ENCODE measurements at places on chromosomes 11 and 22.

DNA sequence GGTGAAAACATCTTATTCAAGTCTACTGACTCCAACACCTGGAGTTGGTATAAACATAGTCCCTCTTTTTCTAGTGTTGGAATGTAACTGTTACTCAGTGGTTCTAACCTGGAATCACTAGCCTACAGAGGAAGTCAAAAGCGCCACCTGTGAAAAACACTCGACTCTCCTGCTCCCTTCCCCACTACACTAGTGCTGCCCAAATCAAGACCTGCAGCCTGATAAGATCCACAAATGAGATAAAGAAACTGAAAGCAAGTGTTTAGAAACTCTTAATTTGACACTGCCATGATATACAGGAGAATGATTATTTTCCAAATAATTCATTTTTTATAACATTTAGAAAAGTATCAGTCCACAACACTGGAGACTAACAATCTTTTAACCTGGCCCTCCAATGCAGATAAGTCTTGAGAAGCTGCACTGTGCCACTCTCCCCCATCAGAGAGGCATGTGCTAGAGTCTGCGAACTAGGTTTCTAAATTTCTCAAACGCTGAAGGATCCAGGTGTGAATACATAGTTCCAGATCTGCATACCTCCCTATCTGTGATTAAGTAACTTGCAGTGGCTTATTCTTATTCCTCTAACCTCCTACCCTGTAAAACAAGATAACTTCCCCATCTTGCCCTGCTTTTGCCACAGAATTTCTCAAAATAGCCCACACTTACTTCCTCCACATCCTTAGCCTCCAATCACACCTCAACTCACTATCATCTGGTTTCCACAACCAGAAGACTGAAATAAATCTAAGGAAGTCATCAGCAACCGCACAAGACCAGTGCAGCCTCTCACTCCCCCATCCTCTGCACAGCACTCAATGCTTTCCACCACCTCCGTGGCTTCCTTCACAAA lies 88.1 kb downstream of the RRAS2 start:
- DNase-seq, result no peak

DNA sequence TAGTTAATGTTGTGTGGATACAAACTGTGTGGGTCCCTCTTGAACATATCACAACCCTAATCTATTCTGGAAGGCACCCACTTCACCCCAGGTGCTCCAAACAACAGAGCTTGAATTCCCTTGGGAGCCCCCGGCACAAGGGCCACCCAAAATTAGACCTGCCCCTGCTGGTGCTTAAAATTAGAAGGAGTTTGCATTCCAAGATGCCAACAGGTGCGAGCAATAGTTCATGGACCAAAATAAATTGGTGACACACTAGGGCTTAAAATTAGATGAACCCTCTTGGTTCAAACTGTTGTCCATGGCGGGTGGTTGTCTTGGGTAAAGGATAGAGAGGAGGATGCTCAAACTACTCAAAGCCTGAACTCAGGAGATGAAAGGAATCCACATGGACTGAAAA lies 291.5 kb downstream of the MN1 start:
- DNase-seq, result no peak

DNA sequence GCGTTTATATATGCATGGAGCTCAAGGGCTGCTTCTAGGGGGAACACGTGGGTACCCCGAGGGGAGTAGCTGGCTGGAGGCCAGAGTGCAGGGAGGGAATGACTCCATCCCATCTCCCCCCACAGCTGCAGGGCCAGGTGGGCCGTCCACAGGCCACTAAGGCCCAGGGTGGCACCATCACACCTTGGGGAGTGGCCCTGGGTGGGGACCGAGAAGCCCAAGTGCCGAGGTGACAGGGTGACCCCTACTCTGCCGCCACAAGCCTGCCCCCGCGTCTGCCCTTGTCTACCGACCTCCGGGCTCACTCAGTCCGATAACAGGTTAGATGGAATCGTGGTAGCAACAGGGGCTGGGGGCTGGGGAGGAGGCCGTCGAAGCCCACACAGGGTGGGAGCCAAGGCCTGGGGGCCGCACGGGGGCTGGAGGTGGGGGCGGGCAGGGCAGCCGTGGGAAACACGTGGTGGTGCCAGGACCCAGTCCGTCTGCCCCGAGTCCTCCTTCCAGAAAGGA lies 125.7 kb downstream of the KCNQ1OT1 start:
- DNase-seq, result no peak

GRCh38 chr11:128361451-128362020 lies 225.8 kb downstream of the ETS1 start:
- no peak for DNase-seq

DNA sequence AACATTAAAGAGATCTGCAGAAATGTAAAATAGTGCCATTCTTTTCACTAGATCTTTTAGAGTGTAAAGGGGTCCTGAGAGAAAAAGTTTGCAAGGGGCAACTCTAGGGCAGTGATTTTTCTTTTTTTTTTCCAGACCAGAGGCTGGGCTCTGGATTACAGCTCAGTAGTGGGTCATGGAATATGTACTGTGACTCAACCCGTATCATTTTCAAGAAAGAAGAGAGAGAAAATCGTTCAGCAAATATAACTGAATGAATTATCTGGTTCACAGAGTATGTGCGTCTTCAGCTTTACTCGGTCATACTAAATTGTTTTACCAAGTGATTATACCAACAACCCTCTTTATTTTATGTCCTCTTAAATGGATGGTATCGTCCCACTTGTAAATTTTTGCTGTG lies 3.8 kb downstream of the CEP57 start:
- DNase-seq, result no peak

DNA sequence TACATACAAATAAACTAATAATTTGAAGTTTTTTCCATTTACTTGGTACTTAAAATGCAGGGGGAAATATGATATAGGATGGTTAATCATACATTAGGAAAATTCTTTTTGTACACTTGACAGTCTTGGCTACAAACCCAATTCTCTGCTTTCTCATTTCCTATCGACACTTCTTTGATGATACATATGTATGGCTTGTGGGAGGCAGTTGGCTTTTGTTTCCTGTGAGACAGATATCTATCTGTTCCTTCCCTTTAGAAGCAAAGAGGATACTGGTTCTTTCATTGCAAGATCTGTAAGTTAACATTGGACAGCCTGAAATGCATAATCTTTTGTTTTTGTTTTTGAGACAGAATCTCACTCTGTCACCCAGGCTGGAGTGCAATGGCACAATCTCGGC lies 47.9 kb upstream of the ADORA2A start:
- DNase-seq, result no peak

- no peak for DNase-seq
Observed at GRCh38 chr11:15673408-15673831, 558.7 kb downstream of the INSC start.

DNA sequence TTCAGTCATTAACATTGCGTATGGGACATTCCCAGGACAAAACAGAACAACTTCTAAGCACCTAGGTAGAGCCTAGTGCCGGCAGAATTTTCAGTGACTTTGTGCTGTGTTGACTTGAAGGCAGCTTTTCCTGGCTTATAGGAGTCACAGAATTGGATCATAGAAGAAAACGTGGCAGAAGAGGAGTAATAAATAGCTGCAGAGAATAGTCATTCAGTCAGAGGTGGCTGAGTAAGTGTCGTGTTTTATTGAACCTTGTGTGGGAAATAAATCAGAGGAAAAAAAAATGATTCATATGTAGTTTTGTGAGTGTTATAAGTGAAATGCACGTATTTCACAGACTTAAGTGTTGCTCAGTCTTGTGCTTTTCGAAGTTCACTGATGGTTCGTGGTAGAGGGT lies 2.1 kb downstream of the BARX2 start:
- DNase-seq, result no peak

DNA sequence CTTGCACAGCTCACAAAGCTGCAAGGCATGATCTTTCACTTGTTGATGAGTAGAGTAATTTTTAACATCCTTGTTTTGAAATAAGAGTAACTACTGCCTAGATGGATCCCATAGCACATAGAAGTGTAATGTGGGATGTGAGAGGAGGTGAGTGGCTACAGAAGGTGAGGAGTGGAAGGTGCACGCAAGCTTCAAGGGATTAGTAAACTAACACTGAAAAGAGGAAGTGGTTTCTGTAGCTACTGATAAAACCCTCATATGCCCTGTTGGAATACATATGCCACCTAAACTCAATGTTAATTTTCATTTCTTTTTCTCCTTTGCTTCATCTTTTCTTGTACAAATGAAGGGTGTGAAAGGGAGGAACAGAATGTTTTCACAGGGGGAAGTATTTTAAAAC lies 22.0 kb upstream of the CTSC start:
- no peak for DNase-seq

DNA sequence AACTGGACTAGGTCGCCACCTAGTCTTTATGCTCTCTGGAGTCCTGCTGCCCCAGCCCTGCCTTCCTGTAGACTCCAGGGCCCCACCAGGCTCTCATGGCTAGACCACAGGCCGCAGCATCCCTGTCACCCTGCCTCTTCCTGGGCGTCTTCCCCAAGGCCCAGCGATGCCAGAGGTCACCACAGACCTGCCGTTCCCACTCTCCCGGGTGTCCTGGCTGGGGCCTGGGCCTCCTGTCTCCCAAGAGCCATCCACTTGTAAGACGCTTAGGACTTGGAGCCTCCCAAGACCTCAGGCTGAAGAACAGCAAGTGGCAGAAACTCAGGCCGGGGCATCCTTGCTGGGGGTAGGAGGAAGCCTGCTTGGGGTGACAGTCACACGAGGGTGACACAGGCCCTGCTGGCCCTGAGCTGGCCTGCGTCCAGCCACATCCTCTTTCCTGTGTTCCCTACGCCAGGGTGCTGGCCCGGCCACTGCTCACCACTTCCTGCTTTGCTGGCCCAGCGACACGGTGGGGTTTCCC lies 2.0 kb upstream of the TCIRG1 start:
- no peak for DNase-seq
